ENCODE measurements at places on chromosomes 2 and 18.

DNA sequence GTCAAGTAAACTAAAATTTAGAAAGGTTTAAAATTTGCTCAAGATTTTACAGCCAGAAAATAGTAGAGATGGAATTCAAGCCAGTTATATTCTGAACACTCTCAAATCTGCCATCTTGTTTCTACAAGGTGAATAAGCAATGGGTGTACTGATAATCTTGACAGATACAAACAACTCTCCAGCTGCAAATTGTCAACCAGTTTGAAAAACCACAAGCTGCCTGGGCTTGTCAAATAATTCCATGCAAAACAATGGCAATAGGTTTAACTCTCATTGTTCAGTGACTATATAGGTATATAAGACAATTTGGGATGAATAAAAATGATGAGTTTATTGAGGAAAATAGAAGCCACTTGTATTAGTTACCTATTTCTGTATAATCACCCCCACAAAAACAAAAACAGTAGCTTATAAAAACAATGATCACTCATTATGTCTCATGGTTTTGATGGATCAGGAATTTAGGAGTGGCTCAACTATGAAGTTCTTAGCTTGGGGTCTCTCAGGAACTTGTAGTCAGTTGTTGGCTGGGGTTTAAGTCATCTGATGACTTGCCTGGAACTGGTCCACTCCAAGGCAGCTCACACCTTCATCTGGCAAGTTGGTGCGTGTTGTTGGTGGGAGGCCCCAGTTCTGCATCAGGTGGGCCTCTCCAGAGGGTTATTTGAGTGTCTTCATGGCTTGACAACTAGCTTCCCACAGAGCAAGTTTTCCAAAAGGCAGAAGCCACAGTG is 12.6 kb upstream of the EVA1A start:
- no peak for DNase-seq

DNA sequence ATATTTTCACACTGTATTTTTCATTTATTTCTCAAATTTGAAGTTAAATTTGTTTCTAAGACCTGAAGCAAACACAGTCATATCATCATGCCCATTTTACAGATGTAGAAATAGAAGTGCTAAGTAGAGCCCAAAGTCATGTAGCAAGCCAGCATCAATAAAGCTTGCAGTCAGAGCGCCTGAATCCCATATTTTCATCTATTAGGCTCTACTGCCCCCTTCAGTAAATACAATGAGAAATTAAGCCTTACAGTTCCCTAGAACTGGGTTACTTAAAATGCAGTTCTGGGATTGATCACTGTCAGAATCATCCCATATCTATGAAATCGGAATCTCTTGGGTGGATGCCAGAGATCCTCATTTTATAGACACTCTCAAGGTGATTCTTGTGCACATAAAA is 419.9 kb downstream of the TGIF1 start:
- peak; percentile 18 for DNase-seq

DNA sequence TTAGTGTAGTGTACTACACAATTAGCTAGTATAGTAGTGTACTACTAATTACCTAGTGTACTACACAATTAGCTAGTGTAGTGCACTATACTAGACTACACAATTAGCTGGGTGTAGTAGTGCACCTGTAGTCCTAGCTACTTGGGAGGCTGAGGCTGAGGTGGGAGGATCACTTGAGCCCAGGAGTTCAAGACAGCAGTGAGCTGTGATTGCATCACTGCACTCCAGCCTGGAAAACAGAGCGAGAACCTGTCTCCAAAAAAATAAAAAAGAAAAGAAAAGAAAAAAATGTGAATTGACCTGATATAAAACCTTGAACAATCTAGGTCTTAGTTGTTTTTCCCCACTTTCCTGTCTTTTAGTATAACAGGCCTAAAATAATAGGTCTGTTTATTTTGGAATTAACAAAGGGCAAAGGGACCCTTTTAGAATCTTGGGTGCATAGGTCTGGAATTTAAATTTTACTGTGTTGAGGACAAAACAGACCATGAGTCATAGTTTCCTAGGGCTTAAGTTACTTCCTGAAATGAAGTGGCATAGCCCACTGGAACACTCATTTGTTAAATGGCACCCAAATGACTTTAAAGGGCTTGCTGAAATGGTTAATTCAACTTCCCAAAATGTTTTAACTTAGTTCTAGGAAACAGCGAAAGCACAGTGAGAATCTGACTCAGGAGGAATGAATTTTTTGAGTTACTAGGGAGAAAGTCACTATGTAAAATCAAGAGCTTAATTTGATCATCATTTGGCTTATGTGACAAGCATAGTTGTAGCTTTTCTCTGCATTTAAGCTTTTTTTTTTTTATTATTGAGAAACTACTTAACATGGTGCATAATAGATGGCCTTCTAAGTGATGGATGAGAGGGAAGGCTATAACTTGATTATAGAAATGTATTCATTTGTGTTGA is 50.7 kb upstream of the ARL5A start:
- DNase-seq, result no peak

DNA sequence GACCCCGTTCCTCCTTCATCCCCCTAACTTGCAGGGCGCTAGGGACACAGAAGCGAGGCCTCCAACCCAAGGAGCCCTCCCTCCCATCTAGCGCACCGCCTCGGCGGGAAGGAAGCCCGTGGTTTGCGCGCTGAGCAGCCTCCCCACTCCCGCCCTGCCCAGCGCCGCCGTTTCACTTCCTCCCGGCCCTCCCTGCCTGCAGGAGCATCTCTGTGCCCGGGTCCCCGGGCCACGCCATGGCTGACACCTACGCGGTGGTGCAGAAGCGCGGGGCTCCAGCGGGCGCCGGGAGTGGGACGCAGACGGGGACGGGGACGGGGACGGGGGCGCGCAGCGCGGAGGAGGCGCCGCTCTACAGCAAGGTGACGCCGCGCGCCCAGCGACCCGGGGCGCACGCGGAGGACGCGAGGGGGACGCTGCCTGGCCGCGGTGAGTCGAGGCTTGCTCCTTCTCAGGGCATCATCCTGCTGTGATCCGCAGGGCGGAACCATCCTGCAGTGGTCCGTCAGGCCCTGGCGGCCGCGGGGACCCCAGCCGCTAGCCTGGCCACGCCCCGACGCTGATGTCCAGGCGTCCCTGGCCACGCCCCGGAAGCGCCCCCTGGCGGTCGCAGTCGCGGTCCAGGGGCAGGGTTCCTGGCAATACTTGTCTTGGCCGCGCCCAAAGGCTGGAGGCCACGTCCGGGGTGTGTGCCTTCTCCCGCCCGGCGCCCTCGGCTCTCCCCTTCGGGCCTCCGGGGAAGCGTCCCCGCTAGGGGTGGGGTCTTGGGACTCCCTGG is 16.4 kb downstream of the PTPN18 start:
- peak; percentile 78 for DNase-seq

DNA sequence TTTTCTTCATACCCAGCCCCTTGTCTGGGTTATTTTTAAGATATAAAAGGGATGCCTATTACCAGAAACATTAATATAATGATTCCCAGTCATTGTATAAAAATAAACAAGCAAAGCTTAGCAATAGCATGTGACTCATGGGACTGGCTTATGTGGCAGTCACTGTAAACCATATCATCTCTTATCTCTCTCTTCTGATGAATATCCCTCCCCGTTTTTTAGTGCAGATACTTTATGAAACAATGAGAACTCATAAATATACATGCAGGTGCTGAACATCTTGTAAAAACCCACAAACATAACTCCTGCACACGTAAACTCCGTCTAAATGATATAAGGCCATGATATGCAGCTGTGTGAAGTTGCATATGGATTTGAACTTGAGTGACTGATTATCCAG is 154.9 kb downstream of the MGAT5 start:
- no peak for DNase-seq

- DNase-seq, result no peak
Measured at GRCh38 chr2:183028108-183028507, 10.1 kb downstream of the NCKAP1 start.

DNA sequence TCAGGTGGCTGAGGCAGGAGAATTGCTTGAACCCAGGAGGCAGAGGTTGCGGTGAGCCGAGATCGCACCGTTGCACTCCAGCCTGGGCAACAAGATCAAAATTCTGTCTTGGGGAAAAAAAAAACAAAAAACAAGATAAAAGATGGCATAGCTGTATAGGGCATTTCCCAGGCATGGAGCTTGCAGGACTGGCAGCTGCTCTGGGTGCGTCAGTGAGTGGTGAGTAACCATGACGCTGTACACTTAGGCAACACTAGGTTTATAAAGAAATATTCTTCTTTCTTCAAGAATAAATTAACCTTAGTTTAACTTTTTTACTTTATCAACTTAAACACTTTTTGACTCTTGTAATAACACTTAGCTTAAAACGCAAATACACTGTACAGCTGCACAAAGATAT is 15.4 kb downstream of the TGOLN2 start:
- no peak for DNase-seq

- no peak for DNase-seq
Measured at GRCh38 chr2:187783446-187783845, 229.2 kb upstream of the TFPI start.

DNA sequence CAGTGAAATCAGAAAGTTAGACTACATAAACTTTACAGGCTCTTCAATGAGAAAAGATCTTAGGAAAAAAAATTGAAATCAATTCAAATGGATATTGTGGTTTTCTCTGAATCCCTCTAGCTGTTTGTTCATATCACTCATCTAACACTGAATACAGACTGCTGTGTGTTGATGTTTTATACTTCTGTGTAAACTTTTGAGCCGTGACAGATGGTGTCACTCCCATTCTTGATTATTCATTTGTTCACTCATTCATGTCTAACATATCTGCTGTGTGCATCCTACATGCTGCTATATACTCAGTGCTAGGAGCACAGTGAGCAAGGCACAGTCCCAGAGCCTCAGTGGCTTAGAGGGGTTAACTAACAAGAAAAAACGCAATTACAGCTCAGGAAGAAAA is 12.6 kb downstream of the KLHL23 start:
- DNase-seq, result no peak

DNA sequence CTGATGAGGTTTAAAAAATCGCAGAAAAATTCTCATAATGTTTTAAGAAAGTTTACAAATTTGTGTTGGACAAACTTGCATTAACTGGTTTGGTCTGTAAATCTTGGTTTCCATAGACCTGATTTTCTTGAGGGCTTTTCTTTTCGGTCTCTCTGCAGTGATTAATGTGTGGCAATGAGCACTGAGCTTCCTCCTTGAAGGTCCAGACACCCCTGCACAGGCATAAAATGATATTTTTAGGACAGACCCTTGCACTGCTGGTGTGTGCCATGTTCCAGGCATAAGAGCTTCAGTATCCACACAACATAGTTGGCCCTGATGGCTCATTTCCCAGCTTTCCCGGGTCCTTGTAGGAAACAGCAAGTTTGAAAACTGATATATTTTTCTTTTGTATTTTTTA is 33.7 kb downstream of the MRPL33 start:
- no peak for DNase-seq

- no peak for DNase-seq
Measured at GRCh38 chr18:49922228-49922627, 108.9 kb upstream of the ACAA2 start.

- DNase-seq, result no peak
Measured at GRCh38 chr2:133458280-133458679, 110.0 kb downstream of the NCKAP5 start.

- DNase-seq, result peak; percentile 68
Measured at GRCh38 chr2:26542194-26542455, 64.2 kb upstream of the OTOF start.

DNA sequence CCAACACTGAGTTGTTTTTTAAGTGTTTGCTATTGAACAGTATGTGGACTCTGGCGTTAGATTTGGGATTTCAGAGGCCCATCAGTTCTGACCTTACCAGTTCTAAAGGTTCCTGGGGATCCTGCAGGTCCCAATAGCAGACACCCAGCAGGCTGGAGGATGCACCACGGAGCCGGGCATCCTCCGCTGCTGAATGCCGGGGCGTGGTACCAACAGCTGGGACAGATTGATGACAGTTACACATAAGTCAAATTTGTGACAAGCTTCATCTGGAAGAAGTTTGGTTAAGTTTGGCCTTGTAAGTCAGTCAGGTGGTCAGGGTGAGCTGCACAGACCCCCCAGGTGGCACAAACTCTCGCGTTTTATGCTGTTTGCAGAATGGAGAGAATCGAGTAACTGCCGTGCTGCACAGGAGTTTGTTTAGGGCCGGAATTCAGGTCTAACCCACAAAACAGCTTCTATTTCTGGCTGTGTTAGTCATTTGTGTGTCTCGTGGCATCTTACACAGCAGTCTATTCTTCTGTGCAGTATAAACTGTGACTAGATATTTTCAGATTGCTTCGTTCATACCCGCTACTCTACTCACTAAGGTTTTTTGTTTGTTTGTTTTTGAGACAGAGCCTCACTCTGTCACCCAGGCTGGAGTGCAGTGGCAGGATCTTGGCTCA is 19.2 kb downstream of the CTDP1 start:
- DNase-seq, result no peak

- no peak for DNase-seq
Measured at GRCh38 chr2:213248637-213249036, 35.6 kb upstream of the SPAG16 start.

- DNase-seq, result no peak
Measured at GRCh38 chr2:146642066-146642465, 1202.8 kb upstream of the ACVR2A start.

GRCh38 chr2:178574789-178575188 is 94.5 kb downstream of the PLEKHA3 start:
- DNase-seq, result no peak

- no peak for DNase-seq
Measured at GRCh38 chr2:36374585-36374984, 19.0 kb downstream of the CRIM1 start.

DNA sequence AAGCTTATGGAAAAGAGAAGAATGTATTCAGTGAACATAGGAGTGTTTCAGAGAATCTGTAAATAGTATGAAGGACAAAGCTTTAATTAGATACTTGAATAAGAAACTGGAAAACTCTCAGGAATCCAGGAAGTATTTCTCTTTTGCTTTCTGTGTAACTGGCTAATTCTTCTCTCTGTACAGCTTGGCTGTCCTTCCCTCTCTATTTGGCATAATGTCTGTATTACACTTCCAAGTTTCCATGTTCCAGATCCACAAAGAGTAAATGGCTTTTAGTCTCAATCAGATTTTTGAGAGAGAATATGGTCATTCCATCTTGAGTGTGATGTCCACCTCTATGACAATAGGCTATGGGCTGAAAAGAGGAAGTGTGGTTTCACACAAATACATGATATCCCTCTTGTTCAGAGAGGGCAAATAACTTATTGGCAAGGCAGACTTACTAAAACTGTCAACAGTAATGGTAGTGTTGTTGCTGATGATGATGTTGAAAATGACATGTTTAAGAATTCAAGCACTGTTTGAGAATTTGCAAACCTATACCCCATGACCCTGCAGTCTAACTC is 129.2 kb upstream of the ERBB4 start:
- DNase-seq, result no peak

- DNase-seq, result no peak
Measured at GRCh38 chr2:64988420-64989125, 626 bp upstream of the SLC1A4 start.

GRCh38 chr18:35112696-35113095 is 71.5 kb downstream of the MAPRE2 start:
- no peak for DNase-seq

GRCh38 chr2:73685764-73686438 is 43.7 kb upstream of the NAT8 start:
- no peak for DNase-seq
